ENCODE measurements at places on chromosomes 5 and 9.

GRCh38 chr5:72464071-72464470, 43.1 kb downstream of the ZNF366 start:
- DNase-seq, result no peak

- no peak for DNase-seq
These were observed 247.5 kb downstream of the GABRB2 start for GRCh38 chr5:161299053-161299452.

DNA sequence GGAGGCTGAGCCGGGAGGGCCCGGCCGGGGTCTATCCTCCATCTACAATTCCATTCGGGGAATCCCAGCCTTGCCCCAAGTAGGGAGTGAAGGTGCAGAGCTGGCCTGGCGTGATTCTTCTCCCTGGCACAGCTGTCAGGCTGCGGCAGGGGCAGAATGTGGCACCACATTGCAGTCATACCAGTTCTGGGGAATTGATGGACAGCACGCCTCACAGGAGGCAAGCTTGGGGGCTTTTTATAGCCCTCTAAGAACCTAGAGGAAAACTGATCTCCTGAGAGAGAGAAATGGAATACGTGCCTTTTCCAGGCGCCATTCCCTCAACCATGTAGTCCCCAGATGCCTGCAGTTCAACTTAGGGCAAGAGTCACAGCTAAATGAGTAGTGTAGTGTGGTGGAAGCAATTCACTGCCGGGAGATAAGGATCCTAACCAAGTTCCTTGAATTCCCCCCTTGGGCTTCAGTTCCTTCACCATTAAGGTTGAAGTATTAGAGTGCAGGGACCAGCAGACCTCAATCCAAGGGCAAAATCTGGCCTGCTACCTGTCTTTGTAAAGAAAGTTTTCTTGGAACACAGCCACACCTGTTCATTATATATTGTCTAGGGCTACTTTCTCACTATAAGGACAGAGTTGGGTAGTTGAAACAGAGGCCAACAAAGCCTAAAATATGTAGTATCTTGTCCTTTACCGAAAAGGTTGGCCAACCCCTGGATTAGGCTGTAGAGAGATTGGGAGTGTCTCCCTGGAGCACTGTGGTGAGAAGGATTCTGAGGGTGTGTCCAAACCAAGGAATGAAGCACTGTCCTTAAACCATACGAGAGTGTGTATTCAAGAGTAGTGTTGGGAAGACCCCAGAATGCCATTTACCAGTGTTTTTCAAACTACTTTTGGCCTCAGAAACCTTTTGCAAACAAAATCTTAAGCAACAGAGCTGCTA, 10.6 kb downstream of the AFAP1L1 start:
- DNase-seq, result no peak

DNA sequence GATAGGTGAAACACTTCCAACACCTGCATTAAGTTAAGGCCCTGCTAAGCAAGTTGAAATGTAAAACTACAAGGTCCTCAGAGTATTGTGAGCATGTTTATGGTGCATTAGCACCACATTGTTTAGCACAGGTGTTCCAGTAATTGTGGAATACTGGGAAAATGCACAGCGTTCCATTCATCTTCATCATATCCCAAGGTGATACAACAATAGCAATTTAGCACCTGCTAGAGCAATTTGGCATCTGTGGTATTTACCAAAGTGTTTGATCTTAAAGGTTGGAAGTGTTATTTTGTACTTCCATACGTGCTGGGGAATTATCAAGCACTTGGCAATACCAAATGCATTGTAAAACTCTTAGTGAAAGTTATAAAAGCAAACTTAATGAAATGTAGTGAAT, 266.8 kb downstream of the CYLC2 start:
- DNase-seq, result no peak

DNA sequence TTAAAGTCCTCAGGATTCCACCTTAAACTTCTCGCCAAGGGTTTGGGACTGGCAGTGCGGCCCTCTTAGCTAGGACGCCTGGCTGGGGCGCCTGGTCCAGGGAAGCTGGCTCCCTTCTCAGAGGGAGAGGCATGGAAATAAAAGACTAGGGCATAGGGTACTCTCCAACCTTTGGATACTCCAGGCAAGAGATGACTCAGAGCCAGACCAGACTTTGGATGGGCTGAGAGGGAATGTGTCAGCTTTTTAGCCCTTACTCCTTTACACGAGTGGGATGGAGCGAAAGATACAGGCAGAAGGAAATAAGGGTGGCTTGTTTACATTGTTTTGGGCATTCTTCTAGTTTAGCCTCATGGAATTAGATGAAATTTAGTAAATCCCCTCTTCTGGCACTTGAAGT, 48.2 kb downstream of the IL31RA start:
- no peak for DNase-seq

- no peak for DNase-seq
These were observed 125.8 kb downstream of the ZNF354C start for GRCh38 chr5:179185941-179186411.

DNA sequence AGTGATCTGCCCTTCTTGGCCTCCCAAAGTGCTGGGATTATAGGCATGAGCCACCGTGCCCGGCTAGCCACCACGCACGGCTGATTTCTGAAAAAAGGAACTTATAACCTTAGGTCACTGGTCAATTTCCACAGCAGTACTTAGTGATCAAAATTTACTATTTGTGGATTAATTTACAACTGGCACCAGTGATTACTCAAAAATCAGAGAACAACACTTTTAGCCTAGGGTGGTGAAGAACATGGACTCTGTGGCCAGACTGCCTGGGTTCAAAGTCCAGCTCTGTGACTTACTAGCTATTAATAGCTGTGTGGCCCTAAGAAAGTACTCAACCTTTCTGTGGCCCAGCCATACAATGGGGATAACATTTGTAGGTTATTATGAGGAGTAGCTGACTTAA, 50.8 kb upstream of the GLRX start:
- DNase-seq, result no peak

- DNase-seq, result no peak
These were observed 115.2 kb downstream of the EFNA5 start for GRCh38 chr5:107555425-107556090.

DNA sequence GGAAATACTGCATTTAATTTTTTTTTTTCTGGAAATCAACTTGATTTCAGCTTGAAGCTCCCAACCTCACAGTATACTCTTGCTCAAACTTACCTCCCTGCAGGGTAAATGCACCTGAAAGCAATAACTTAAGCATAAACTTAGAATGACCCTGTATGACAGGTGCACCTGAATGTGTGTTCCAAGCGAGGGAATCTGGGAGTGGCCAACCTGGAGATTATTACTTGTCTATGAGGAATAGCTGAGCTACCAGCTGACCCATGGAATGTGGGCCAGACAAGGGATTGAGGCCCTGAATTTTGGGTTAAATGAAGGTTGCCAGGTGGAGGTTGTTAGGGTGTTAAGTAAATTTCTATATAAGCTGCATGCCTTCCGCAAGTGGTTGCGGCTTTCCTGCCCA, 140.6 kb downstream of the OSTF1 start:
- no peak for DNase-seq

- DNase-seq, result no peak
These were observed 78.1 kb downstream of the SNCAIP start for GRCh38 chr5:122390154-122390553.

- no peak for DNase-seq
These were observed 42.6 kb downstream of the ANKRD55 start for GRCh38 chr5:56190497-56190896.

GRCh38 chr9:28841775-28842174, 1268.5 kb upstream of the C9orf72 start:
- DNase-seq, result no peak

GRCh38 chr5:122464191-122464590, 152.2 kb downstream of the SNCAIP start:
- DNase-seq, result no peak

- DNase-seq, result no peak
These were observed 157.9 kb upstream of the PANK3 start for GRCh38 chr5:168737066-168737465.

DNA sequence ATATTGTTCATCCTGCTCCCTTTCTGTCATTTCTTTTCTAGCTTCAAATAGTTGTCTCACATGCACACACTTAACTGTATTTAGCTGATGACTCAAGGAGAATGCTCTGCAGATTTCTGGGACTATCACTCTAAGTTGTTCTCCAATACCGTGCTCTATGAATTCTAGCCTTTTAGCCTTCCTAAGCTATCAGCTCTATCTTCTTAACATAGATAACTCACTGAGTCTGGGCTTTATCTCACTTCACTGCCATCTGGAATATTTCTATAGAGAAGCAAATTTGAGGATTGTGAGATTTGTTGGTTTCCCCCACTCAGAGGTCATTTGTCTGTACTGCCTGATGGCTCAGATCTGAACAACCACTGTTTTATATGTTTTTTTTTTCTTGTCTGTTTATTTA, 369.7 kb downstream of the TUSC1 start:
- no peak for DNase-seq

GRCh38 chr5:112563169-112563826, 144.2 kb upstream of the EPB41L4A start:
- no peak for DNase-seq

DNA sequence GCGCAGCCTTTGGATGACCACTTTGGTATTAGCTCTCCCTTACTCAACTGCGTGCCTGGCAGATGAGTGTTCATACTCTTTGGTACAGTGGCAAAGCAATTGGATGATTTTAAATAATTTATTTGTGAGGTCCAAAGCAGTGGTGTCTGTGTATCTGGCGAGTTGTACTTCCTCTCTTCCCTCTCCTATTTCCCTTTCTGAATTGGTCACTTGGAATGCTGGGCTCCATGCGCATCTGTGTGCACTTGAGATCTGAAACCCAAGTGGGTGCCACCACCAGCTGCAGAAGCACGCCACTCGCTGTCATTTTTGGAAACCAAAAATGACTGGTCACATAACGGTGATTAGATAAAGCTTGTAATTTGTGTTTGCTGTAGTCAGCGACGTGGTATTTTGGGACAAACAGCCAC, 386.0 kb upstream of the KLF4 start:
- no peak for DNase-seq

GRCh38 chr5:7837403-7837802, 13.5 kb downstream of the CFAP90 start:
- DNase-seq, result no peak

DNA sequence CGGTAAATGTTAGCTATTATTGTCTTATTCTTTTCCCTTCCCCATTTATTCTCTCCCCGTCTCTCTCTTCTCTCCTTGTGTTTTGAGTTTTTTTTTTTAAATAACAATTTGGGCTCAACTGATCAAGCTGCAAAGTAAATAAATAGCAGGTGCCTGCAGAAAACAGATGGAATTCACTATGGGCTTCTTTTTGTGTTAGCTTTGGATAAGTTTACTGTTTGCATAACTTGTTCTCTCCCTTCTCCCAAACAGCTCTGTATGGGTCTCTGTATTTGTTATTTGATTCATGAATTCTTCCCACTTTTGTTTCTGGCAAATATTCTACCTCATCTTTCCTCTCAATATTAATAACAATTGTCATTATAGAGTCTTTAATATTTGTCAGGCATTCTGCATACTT, 111.8 kb upstream of the ASTN2 start:
- DNase-seq, result no peak

DNA sequence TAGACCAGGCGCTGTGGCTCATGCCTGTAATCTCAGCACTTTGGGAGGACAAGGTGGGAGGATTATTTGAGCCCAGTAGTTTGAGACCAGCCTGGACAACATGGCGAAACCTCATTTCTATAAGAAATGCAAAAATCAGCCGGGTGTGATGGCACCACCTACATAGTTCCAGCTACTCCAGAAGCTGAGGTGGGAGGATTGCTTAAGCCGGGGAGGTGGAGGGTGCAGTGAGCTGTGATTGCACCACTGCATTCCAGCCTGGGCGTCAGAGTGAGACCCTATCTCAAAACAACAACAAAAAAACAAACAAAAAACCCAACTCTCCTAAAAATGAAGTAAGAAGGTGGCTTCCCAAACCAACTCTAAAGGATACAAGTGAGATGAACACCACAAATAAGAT, 23.0 kb downstream of the IARS1 start:
- no peak for DNase-seq

- peak; percentile 9 for DNase-seq
These were observed 2.0 kb upstream of the APBA1 start for GRCh38 chr9:69674112-69674685.

DNA sequence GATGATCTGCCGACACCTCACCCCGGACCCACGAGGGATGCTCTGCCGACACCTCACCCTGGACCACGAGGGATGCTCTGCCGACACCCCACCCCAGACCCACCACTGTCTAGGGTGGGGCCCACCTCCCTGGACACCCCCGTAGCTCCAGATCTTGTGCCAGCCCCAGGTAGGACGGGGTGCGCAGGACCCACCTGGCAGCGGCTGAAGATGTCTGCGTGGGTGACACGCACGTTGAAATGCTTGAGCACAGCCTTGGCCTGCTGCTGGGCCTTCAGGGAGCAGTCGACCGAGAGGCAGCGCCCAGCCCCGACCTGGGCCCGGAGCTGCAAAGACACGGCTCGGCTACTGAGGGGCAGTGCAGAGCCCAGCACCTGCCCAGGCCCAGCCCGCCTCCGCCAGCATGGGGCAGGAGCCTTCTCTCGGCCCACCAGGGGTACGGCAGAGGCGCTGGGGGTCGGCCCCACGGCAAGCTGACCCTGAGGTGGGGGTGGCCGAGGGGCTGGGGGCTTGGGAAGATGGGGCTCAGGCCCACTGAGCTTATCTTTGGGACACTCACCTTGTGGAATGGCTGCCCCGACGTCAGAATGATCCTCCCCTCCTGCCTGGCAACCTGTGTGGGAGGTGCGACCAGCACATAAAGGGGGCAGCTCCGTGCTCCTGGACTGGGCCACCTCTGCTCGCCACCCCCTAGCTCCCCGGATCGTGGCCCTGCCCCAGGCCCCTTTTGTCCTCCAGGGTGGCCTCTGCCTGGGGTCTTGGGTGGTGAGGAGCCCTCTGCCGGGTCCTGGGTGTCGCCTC, 21.7 kb upstream of the NRARP start:
- DNase-seq, result no peak

DNA sequence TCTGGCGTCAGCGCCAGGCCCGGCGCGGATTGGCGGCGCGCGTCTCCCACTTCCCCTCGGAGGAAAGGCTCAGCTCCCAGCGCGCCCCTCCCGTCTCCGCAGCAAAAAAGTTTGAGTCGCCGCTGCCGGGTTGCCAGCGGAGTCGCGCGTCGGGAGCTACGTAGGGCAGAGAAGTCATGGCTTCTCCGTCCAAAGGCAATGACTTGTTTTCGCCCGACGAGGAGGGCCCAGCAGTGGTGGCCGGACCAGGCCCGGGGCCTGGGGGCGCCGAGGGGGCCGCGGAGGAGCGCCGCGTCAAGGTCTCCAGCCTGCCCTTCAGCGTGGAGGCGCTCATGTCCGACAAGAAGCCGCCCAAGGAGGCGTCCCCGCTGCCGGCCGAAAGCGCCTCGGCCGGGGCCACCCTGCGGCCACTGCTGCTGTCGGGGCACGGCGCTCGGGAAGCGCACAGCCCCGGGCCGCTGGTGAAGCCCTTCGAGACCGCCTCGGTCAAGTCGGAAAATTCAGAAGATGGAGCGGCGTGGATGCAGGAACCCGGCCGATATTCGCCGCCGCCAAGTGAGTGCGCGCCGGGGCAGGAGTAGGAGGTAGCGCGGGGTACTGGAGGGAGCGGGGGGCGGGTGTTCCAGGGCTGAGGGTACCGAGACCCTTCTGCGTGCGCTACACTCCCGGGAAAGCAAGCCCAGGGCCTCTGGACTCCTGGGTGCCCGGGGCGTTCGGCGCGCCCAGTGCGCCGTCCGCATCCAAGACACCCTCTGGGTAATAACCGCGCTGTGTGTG, at the start of gene MSX2:
MSX2 (plus strand) TSS at position 99 of the 777 bp plus-strand sequence; CDS start at position 177, 78 bp downstream.
- no peak for DNase-seq

Measured in SHP77 (cell line).